ENCODE measurements at places on chromosomes 16 and 17.

- DNase-seq, result no peak
Observed at GRCh38 chr17:9346296-9346926, 229.2 kb downstream of the STX8 start.

DNA sequence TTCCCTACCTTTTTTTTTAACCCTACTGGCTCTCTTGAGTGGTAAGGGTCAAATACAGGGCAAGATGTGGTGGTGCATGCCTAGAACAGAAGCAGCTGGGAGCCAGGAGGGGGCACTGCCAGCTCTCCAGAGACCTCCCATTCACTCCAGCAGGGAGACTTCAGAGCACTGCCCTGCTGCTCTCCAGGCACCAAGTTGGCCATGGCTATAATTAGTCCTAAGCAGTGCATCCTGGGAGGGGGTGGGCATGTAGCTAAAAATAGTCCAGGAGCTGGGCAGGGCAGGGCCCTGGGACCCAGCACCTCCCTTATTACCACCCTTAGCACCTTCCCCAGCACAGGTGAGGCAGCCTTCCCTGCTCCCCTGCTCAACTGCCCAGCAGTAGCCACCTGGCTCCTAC is 3.5 kb downstream of the CORO6 start:
- DNase-seq, result no peak

DNA sequence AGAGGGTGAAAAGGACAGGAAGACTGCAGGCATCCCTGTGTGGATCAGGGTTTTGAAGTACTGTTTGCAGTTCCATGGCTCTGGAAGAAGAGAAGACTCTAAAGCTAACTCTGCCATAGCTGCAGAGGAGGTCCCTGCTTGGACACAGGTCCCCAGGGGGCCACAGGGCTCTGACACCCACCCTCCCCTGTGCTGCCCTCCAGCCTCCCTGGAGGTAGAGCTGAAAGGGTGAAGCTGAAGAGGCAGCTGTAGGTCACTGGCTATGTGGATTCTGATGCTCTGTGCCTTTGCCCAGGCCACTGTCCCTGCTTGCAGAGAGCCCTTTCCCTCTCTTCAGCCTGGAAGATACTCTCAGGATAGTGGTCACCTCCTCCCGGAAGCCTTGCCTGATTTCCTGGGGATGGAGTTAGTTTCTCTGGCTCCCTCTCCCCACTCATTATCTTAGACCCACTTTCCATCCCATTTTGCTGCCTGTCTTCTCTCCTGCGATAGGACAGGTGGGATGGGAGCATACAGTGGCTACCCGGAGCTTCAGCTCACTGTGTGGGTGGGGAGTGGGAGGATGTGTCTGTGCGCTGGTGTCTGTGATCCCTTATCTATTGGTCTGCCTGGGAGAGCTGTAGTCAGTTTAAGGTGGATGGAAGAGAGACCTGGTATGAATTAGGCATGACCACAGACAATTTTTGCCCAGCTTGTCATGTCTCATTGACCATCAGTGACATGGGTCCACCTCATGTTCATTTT is 89.8 kb upstream of the TMEM97 start:
- DNase-seq, result no peak

GRCh38 chr17:62663304-62663703 is 35.8 kb downstream of the MRC2 start:
- DNase-seq, result no peak

DNA sequence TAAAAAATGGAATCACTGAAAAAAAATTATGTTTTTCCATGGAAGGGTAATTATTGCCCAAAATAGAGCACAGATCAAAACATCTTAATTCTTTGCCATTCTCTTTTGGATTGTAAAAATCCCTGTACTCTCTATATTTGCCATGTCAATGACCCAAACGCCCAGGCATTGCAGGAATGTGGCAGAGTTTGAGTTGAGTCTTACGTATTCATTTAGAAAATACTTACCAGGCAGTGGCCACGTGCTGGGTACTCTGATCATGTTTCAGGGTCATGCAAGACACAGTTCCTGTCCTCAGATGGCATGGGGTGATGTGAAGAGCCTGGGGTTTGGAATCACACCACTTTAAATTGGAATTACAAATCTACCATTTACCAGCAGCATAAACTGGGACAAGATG is 267.7 kb downstream of the ABCC12 start:
- no peak for DNase-seq

DNA sequence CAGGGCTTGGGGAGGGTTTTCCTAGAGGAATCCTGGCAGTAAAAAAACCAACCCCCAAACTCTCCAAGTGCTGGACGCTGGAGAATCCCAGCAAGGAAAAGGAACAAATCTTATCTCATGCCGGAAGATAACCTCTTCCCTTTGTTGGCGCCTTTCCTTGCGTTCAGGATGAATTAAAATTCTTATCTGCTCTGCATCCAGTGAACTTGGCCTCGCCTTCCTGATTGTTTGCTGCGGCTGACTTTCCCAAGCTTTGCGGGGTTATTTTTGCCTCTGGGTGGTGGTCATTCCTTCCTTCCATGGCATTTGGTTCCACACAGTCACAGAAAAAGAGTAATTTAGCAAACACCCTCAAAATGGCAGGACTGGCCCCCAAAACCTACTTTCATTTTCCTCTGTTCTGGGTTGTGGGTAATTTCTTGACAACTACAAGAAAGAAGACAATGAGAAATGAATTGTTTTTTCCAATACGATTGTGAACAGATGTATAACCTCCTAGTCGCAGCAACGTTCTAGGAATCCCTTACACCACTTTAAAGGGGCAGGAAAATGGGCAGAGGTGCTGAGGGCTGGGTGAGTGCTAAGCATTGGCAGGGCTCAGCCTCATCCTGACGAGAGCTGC is 77.8 kb downstream of the MRC2 start:
- no peak for DNase-seq

DNA sequence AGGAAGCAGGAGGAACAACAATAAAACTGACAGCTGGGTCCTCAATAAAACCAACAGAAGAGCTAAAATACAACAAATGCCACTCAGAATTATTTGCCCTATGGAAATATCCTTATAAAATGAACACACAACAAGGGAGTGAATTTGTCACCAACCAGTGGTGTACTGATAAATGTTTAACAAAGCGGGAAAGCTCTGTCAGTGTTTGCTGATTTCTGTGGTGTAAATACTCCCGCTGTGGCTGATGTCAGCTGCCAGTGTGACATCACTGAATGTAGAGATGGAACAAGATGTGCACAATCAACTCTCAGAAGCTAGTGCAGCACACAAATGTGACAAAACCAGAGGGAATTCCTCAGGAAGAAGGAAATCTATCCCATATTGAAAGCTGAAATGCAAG is 51.9 kb downstream of the CDYL2 start:
- DNase-seq, result no peak

GRCh38 chr16:89910717-89911354 is 7.8 kb upstream of the MC1R start:
- no peak for DNase-seq

GRCh38 chr16:69563605-69564580 is 1.9 kb upstream of the NFAT5 start:
- no peak for DNase-seq

GRCh38 chr17:73588891-73589290 is 55.4 kb downstream of the SDK2 start:
- no peak for DNase-seq

DNA sequence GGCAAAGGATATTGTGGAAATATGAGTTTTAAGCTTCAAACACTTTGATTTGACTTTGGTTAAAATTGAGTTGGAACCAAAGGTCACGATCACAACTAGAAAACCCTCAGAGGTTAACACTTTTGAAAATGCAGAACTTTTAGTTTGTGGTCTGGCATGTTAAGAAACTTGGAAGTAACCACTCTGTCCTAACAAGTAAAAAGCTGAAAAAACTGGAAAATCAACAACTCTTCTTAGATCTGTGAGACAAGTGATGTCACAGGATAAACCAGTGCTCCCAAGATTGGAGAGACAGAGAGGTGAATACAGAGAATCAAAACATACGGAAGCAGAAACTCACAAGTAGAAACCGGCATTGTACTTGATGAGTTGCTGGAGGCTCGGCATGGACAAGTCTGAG is 17.4 kb downstream of the MFSD6L start:
- DNase-seq, result no peak

DNA sequence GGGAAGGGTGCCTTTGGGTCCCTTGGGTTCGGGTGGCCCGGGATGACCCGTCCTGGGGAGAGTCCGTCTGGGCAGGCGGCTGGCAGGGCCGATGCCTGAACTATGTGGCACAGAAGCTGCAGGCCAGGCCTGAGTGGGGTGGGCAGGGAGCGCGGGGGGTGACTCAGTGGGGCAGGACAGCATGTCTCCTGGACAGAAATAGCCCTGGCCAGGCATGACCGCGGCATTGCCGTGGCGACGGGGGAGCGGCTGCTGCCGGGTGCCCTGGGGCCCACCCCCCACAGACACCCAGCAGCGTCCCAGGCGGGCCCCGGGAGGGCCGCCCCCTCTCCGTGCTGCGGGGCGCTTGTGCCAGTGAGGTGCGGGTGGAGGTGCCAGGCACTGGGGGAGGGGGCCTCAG is 1.8 kb upstream of the C1QTNF8 start:
- DNase-seq, result no peak

GRCh38 chr16:25626172-25626571 is 65.6 kb upstream of the HS3ST4 start:
- no peak for DNase-seq

- DNase-seq, result no peak
Observed at GRCh38 chr17:48484256-48484655, 46.6 kb downstream of the HOXB1 start.

- DNase-seq, result no peak
Observed at GRCh38 chr17:57849163-57849873, 526 bp downstream of the MRPS23 start.

DNA sequence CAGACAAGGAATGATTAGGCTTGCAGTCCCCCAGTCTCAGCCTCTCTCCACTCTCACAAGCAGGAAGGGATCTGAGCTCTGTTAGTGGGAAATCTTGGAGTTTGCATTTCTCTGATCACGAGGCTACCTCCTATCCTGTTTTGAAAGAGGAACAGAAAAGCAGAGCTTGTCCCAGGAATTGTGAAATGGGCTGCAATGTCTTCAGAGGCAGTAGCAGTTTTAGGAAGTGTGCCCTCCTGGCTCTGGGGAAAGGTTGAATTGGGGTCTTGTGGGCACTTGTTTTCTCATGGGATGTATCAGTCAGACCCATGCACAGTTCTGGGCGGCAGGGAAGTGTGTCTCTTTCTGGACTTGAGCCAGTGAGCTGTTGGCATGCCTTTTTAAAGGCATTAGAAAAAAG is 22.8 kb downstream of the NUP85 start:
- DNase-seq, result no peak

DNA sequence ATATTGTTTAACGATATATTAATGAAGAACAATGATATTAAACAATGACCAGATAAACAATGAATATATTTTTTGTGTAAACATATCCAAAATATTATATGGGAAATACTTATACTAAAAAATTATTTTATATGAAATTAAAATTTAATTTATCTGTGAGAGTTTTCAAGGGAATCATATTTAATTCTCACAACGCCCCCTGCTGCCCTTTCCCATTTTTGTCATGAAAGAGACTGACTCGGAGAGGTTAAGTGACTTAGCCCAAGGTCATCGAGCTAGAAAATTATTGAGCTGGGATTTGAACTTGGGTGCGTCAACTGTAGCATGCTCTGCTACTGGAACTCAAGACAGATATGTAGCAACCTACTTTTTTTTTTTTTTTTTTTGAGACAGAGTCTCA is 7.2 kb upstream of the MYCBPAP start:
- no peak for DNase-seq

DNA sequence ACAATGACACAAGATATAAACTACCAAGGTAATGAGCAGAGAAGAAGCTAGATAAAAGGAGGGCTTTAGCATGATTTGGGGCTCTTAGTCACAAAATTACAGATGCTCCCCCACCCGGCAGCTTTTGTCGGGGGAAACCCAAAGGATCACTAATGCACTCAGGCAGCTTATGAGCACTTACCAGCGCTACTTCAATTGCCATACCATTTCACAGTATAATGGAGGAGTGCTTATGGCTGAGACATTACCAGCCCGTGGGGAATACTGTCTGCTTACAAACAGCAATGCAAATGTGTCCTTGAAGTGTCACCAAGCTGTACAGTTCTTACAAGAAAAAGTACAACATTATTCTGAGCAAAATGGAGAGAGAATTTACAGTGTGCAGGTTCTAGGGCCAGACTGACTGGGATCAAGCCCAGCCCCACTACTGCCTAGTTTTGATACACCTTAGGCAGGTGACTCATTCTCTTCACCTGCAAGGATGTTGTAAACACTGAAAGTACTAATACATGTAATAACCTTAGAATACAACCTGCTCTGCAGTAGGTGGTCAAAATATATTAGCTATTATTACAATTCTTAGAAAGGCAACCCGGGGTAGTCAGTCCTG is 16.3 kb downstream of the ANKFY1 start:
- no peak for DNase-seq

DNA sequence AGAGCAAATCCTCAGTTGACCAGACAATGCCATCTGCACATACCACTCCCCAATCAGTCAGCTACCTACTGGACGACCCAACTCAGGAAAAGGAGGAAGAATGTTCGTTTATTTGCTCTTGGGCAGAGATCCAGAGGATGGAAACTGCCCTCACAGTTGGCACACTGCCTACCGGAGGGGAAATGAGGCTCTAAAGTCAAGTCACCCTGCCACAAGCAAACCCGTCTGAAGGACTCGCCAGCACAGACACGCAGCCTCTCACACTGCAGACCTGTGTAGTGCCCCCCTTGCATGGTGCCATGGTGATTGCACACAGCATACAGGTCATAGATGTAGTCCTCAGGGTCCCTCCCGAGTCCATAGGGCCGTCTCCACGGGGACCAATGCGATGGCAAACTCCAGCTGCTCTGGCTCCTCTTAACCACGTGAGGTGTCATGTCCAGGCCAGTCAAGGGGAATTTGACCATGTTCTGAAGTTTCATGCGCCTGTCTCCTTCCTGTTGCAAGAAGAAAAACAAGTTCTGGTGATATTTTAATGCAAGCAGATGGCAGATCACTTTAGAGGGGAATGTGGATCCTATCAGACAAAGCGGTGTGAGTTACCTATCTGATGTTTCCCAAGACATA is 69.5 kb downstream of the USP31 start:
- DNase-seq, result no peak

- DNase-seq, result no peak
Observed at GRCh38 chr17:72158895-72159885, 38.4 kb downstream of the SOX9 start.

- no peak for DNase-seq
Observed at GRCh38 chr16:14121142-14121541, 50.0 kb downstream of the MRTFB start.

- peak; percentile 46 for DNase-seq
Observed at GRCh38 chr17:82734987-82735866, at the start of gene FN3K. Gene FN3K, plus strand, starts transcription at chr17:82735615. Its CDS starts 22 bp downstream, at chr17:82735637.

GRCh38 chr17:19719355-19720209 is 3.2 kb upstream of the SLC47A2 start:
- no peak for DNase-seq

DNA sequence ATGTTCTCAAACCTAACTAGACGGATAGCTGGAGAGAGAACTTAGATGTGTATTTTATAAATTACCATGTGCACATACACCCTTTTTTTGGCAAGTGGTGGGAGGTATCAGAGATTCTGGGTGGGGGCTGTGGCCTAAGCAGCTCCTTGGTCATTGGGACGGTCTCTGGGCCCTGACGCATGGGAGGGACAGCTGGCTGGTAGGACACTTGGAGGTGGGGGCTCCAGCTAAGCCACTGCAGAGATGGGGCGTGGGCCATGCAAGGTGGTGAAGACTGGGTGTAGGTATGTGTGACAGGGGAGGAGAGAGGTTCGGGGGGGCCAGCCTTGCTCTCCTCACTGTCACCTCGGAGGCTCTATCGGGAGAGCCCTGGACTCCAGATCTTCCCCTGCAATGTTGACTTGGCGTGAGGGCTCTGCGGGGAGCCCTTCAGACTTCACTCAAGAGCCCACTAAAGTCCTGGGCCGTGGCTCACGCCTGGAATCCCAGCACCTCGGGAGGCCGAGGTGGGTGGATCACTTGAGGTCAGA is 17.1 kb downstream of the C1QTNF1 start:
- DNase-seq, result no peak

- no peak for DNase-seq
Observed at GRCh38 chr16:2597560-2597902, 59.7 kb downstream of the PDPK1 start.
